ENCODE measurements at places on chromosomes 12 and 14.

DNA sequence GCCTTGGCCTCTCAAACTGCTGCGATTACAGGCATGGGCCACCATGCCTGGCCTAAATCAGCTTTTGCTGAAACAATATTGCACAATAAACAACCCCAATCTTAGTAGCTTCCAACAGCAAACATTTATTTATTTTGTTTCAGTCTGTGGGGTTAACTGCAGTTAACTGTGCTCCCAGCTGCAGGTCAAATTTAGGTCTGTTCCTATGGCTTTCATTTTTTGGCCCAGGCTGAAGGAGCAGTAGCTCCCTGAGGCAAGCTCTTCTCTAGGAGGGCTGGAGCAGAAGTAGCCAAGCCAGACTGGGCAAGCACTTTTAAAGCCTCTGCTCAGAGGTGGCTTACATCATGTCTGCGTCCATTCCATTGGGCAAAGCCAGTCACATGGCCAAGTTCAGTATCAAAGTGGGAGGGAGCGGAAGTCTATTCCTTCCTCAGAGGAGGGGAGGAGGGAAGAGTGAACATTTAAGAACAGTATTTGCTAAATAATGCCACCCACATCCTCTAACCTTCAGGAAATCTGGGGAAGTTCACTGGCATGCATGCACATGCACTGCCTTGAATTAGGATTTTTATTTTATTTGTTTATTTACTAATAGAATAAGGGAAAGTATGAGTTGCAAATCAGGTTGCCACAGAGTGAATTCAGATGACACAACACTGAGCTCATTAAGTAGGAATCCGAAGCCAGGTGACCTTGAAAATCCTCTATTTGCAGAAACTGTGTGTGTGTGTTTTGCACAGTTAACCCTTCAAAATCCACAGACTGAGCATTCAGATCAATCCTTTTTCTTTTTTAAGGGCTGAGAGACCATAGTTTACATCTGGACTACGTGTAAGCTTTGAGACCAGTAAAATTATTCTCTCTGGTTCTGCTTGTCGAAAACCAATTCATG is 122.0 kb upstream of the SEL1L start:
- no peak for DNase-seq

GRCh38 chr12:19856389-19856788 is 417.1 kb downstream of the AEBP2 start:
- DNase-seq: no peak

DNA sequence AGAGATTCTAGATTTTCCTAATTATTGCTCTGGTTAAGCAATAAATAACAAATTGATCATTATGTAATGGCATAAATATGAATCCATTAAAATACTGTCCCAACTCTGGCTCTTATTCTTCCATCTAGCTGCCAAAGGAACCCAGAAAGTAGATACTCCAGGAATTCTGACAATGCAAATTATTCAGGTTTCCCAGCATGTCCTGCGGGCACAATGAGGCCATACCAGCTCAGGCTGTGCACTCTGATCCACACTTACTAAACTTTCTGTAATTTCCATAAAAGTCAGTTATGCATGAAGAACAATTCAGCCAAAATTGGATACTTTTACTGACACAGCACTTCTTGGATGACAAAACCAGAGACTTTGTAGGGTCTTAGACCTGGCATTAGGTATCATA is 576.3 kb downstream of the KCNH5 start:
- DNase-seq: no peak

DNA sequence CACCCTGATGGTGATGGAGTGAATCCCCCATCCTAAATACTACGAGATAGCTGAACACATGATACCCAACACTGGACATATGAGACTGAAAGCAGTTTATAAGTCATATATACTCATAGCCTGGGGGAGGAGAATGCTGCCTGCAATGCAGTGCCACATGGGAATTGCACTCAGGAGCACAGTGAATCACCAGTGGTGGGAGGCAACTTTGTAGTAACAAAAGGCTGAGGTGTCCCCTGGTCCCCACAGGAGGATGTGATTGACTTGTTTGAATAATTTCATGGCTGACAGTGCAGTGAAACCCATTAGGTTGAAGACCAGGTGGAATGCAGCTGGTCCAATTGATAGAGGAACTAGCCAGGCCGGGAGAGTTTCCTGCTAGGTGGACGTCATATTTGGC is 20.2 kb downstream of the CCDC38 start:
- DNase-seq: no peak

Data from stimulated activated CD8-positive, alpha-beta memory T cell treated with anti-CD3 and anti-CD28 coated beads, Interleukin-2, amount 100 ng/mL, for 48 hours (primary cell).